OCI-LY7 (cell line): ENCODE measurements at places on chromosomes 6 and 20.

GRCh38 chr6:20463396-20463795 is 61.7 kb downstream of the E2F3 start:
- DNase-seq: no peak

GRCh38 chr6:136772685-136773472 is 19.4 kb downstream of the MAP3K5 start:
- peak; percentile 45 for DNase-seq

- DNase-seq: no peak
Measured at GRCh38 chr6:87669051-87669450, 33.0 kb downstream of the AKIRIN2 start.

DNA sequence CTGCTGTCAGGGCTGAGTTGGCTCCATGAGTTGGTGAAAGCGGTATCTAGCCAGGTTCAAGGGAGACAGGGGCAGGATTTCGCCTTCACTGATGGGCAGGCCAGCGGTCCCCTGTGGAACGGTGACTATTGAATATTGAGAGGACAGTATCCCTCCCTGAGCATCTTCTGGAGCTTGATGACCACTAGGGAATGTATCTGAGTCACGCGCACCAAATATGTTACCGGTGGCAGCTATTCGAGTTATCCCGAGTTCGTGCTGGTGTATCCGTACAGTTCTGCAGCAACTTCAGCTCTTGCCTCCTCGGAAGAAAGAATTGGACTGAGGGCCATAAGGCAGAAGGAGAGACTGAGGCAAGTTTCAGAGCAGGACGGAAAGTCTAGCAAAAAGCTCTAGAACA is 24.8 kb downstream of the MTHFD1L start:
- DNase-seq: no peak

- no peak for DNase-seq
Measured at GRCh38 chr6:46720401-46720800, 14.8 kb downstream of the PLA2G7 start.

DNA sequence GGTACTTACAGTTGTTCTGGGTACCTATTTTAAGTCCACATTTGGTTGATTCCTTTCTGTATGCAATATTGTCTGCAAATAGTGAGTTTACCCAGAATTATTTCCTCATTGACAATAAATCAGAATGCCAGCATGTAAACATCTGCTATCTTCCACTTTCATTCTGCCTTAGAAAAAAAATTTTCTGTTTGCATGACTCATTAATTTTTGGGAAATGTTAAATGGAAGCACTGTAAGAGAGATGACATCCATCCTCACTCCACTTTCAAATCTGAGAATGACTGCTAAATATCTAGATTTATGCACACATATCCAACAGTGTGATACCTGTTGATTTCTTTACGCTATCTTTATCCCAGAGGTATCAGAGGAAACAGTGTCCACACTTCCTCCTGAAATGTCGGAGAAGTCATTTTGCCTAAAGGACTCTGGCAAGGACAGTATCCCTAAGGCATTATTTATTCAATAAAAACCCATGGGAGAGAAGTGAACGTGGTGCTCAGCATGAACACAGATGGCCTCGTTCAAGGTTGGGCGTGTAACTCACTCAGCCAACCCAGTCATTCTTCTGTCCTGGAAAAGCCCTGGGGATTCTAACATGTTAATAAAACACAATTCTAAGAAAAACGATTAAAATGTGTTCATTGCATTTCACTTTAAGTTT is 780.9 kb downstream of the QKI start:
- DNase-seq: no peak

DNA sequence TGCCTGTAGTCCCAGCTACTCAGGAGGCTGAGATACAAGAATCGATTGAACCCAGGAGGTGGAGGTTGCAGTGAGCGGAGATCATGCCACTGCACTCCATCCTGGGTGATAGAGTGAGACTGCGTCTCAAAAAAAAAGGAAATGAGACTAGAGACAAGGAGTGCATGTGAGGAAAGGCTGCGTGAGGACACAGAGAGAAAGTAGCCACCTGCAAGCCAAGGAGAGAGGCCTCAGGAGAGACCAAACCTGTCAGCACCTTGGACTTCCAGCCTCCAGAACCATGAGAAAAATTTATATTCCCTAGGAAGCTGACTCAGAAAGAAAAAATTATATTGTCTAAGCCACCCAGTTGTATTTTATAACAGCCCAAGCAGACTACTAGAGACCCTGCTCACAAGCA is 7.4 kb upstream of the BEND3 start:
- DNase-seq: peak; percentile 44

GRCh38 chr6:96391776-96392360 is 129.7 kb upstream of the UFL1 start:
- no peak for DNase-seq

GRCh38 chr6:42522942-42523814 is 40.7 kb upstream of the UBR2 start:
- DNase-seq: no peak
